ENCODE measurements at places on chromosomes 12 and 14.

GRCh38 chr14:59464486-59465315, 479 bp downstream of the GPR135 start:
- DNase-seq, result peak; percentile 35

GRCh38 chr12:68317047-68317667, 15.0 kb downstream of the MDM1 start:
- DNase-seq, result no peak

- DNase-seq, result no peak
Measured at GRCh38 chr14:93033983-93034670, 81.6 kb downstream of the ITPK1 start.

DNA sequence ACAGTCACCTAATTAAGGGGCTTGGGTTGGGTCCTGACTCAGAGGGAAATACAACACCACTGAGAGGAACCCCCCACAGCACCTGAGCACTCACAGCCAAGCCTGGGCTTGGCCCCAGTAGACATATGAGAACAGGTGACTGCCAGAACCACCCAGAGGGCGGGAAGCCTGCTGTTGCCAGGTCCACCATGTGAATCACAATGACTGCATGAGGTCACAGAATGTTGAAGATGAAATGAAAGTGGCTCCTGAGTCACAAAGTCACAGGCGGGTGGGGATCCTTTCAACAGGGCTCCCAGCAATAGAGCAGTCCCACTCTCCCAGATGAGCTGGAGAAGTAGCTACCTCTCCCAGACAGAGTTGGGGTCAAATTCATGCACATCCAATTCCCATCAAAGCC, at the start of gene LRRC74A:
Gene LRRC74A (plus strand): TSS at position 287 of the 400 bp plus-strand sequence. CDS start 290 bp downstream, outside the sequence.
- no peak for DNase-seq

- no peak for DNase-seq
Measured at GRCh38 chr12:46533723-46534122, 161.2 kb upstream of the SLC38A2 start.

GRCh38 chr12:113064395-113065125, 8.0 kb downstream of the DTX1 start:
- no peak for DNase-seq

DNA sequence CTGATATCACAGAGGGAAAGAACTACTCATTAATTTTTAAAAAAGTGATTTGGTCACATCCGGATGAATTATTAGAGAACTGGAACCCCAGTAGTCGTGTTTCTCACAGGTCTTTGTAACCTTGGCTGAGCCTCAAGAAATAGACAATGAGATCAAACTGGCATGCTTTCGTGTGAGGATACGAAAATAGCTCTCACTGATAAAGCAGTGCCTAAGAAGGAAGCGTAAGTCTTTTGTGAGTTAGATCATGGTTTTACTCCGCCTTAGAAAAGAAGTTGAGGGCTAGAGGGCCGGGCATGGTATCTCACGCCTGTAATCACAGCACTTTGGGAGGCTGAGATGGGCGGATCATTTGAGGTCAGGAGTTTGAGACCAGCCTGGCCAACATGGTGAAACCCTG, 33.8 kb upstream of the GALNT16 start:
- no peak for DNase-seq

- DNase-seq, result no peak
Measured at GRCh38 chr12:121214166-121214777, 4.3 kb downstream of the P2RX4 start.

GRCh38 chr12:124289634-124290600, 5.0 kb upstream of the RFLNA start:
- no peak for DNase-seq

- no peak for DNase-seq
Measured at GRCh38 chr12:113766131-113766878, 199.8 kb downstream of the RBM19 start.

DNA sequence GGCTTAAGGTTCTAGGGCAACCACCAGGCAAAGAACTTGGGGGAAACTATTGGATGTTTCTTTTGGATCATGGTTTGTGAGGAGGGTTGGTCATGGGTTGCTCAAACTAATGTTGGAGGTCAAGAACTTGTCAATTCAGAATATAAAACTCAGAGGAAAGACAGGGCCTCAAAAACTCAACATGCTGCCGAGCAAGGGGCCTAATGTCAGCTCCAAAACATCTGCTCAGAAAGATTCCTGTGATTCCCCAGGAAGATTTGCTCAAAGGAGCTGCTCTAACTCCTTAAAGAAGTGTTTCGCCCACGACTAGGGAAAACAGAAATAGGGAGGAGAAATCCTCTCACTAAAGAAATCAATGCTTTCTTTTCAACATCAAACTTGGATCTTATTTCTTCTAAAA, 3.7 kb upstream of the IGF1 start:
- DNase-seq, result no peak

- no peak for DNase-seq
Measured at GRCh38 chr12:130435331-130435730, 97.6 kb downstream of the PIWIL1 start.

- no peak for DNase-seq
Measured at GRCh38 chr12:102953221-102953620, 4.3 kb upstream of the ASCL1 start.

DNA sequence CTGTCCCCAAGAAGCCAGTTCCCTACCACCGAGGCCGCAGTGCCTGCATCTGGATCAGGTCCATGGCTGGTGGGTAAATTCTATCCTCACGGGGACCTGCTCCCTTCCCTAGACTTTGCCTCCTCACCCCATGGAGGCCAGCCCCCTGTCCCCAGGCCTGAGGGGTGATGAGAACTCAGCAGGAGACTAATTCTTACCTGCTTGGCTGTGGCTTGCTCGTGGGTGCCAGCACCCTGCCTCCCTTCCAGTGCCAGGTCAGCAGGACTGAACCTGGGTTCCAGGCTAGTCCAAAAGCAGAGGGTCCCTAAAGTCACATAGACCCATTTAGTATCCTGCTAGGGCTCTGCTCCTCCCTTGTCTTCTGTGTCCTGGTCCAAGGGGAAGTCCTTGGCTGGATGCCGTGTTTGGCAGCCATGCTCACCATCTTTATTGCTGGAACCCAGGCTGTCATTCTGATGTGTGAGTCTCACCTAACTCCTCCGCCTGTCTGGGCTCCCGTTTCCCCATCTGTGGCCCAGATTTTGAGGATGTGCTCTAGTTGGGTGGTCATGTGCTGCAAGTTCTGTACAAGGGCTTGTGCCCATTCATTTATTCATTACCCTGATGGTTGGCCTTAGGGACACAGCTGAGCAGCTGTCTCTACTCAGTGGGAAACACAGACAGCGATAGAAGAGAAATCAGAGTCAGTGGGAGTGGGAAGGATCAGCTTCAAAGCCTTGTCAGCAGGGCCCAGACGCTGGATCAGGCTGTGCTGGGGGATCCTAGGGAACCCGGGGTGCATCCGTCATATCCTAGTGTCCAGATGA, 949 bp downstream of the PLBD2 start:
- DNase-seq, result no peak

GRCh38 chr14:64912261-64912660, 2.0 kb upstream of the CHURC1 start:
- no peak for DNase-seq

DNA sequence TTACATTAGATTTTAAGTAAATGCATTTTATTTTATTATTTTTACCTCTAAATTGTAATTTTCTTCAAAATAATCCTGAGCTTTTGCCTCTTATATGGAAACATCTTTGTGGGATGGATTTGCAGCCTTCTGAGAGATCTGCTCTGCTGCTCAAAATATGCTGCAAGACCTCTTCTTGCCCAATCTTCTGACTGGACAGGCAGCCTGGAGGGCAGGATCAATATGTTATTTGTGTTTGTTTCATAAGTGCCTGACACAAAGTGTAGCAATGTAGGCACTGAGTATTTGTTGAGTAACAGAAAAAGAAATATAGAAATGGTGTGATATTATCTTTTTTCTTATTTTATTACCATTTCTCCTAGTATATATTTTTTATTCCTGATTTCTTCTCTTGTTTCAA, 1106.9 kb downstream of the TMTC2 start:
- no peak for DNase-seq

- DNase-seq, result no peak
Measured at GRCh38 chr12:112852127-112852526, 54.6 kb upstream of the OAS1 start.

GRCh38 chr12:11673666-11674461, 24.4 kb downstream of the ETV6 start:
- no peak for DNase-seq

DNA sequence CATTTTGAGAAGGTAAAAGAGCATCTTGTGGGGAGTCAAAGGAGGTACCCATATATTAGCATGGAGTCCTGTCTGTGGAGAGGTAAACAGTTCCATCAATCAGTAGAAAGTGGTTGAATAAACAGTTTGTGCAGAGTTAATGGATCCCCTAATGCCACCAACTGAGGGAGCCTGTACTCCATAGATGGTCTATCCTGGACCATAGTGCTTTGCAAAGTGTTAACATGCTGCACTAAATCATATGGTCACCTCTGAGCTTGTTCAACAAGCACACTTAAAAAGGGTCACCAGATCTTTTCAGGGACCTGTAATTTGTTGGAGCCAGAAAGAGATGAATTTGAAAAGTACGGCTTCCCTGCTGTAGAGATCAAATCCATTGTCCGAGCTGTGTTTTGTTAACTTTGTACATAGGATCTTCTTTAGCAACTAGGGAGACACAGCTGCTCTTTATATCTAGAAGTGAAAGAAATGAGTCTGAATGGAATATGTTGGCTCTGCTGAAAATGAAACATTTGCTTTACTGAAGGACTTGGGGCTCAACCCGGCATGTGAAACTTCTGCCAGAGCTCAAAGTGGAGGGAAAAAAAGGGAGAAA, 366.4 kb downstream of the ETNK1 start:
- no peak for DNase-seq

DNA sequence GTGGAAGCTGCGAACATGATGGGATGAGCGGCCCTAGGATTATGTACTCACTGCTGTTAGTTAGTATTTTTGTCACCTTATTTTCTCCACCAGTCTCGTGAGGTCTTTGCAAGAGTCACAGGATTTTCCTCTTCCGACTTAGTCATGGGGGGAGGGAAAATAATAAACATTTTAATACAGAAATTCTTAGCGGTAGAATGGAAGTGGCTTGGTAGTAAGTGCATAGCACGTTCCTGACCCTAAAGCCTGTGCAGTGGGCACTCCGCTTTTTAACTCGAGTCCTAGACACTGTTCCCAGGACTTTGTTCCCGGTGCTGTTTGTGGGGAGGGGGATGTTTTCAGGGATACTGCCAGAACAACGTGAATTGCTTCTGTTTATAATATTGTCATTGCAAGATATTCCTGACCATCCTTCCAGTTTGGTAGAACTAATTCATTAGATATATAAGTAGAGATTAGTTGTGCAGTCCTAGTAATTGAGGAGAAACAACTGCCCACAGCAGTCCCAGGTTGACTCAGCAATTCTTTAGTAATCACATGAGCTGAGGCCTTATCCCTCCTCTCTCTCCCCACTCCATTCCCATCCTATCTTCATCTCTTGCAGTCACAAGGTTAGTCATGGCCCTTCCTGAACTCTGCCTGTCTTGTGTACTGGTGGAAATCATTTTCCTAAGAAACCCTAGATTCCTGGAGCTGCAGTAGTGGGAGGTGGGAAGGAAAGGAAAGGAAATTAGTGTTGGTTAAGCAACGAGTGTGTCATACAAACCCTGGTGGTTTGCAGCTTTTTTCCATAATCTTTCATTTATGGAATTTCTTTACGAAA, 799 bp downstream of the SLC38A6 start:
- DNase-seq, result no peak

- DNase-seq, result no peak
Measured at GRCh38 chr14:91116913-91117588, 3.2 kb downstream of the DGLUCY start.

GRCh38 chr12:22088886-22089285, 42.9 kb downstream of the CMAS start:
- no peak for DNase-seq

- DNase-seq, result no peak
Measured at GRCh38 chr12:121116318-121117225, 16.1 kb upstream of the P2RX7 start.

DNA sequence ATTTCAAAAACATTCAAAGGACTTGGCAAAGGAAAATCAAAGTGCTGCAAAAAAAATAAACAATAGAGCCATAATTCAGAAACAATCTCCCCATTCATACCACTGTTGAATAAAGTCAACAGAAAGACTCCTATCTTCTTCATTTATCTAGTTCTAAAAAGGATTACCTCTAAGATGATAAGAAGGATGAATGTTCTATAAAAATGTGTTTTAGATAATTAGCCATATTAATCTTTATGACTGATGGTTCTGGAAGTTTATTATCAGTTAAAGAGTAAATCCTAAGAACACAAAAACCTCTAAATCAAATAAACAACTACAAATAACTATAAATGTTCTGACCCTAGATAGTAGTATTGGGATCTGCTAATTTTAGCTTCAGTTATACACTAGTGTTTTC, 37.8 kb upstream of the CDKL1 start:
- no peak for DNase-seq

DNA sequence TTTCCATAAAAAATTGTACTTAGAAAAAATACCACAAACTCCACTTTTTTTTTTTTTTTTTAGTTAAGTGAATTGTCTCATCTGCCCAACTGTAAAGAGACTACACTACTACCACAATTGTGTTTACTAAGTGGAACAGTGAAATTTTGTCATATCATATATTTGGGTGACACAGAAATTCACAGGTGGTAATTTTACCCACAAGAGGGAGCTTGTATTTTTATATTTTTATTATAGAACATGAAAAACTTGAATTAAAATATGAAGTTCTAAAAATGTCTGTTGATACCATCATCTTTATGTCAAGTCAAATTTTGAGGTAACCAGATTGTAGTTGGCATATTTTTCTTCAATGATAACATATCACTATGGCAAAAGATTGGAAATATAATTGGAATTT, 329.4 kb upstream of the SOX5 start:
- DNase-seq, result no peak

- DNase-seq, result no peak
Measured at GRCh38 chr12:84361651-84362551, 550.7 kb downstream of the SLC6A15 start.

DNA sequence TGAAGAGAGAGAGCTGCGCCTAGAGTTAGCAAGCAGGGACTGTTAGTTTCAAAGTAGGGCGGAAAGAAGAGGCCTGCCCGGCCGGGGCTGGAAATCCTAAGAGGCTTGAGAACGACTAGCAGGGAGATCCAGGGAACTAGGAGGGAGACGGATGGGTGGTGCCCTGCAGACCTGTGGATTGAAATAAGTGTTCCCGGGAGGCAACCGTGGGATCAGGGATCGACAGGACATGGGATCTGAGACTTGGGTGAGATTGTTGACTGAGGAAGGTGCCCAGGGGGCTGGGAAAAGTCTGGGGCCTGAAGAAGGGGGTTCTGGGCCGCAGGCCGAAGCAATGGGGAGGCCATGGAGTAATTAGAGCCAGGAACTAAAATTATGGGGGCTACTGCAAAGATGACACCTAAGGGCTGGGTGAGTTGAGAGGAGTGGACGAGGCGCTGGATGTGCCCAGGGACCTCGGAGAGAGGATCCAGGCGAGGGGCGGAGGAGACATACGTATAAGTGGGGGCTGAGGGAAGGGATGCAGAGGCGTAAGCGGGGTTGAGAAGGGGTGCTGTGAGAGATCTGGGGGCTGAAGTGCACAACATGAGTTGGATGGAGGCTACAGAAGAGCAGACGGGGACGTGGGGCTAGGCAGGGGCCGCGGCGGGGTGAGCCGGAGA, 635 bp downstream of the LTA4H start:
- DNase-seq, result no peak

Measured in activated CD8-positive, alpha-beta memory T cell treated with anti-CD3 and anti-CD28 coated beads for 1 hour (primary cell).